ENCODE measurements at places on chromosomes 16 and 17. TPM values are rescaled to one million over a fixed set of nuclear protein-coding genes. Genes with fewer than 3 reads are reported as not detected.

The PPP4C gene
- 52.1 TPM for total RNA-seq

The ABCA8 gene
- 3.9 TPM for total RNA-seq

The SEPTIN12 gene
- total RNA-seq, result not detected

The WWP2 gene
- 21.1 TPM for total RNA-seq

The VAT1L gene
- 22.1 TPM for total RNA-seq

The TANC2 gene
- 140 TPM for total RNA-seq

The GDPD1 gene
- 43.3 TPM for total RNA-seq

The HOXB8 gene
- 0.98 TPM for total RNA-seq

The GSDMA gene
- total RNA-seq, result under 0.01 TPM

The MAP3K14 gene
- 1.2 TPM for total RNA-seq

The DOC2A gene
- 13.5 TPM for total RNA-seq

The MT1H gene
- total RNA-seq, result not detected

The LRRC37B gene
- 58.3 TPM for total RNA-seq

The MYLK3 gene
- 0.98 TPM for total RNA-seq

The HOXB6 gene
- total RNA-seq, result not detected

The CCL17 gene
- total RNA-seq, result not detected

The CACNG3 gene
- 5.2 TPM for total RNA-seq

The SULT1A2 gene
- total RNA-seq, result 0.25 TPM

The CHST5 gene
- total RNA-seq, result 0.25 TPM

The G6PC1 gene
- total RNA-seq, result not detected

The PYDC1 gene
- total RNA-seq, result 0.49 TPM

The REXO5 gene
- 7.6 TPM for total RNA-seq

The CBX2 gene
- 5.7 TPM for total RNA-seq

The HBA1 gene
- total RNA-seq, result 167 TPM

The SNX20 gene
- not detected for total RNA-seq

The TNFRSF13B gene
- not detected for total RNA-seq

The TP53TG3 gene
- total RNA-seq, result not detected

The FBXW10B gene
- total RNA-seq, result under 0.01 TPM

The CA4 gene
- total RNA-seq, result 2.5 TPM

The TPSG1 gene
- not detected for total RNA-seq

The CPNE7 gene
- total RNA-seq, result 13.0 TPM

The FA2H gene
- total RNA-seq, result 0.49 TPM

The PPY gene
- total RNA-seq, result not detected

The CHD9NB gene
- 0.25 TPM for total RNA-seq
